ENCODE measurements at places on chromosomes 1 and 21. TPM values are rescaled to one million over a fixed set of nuclear protein-coding genes. Genes with fewer than 3 reads are reported as not detected.

ETV3L gene
- polyA plus RNA-seq = not detected

KRTAP22-2 gene
- not detected for polyA plus RNA-seq

- DNase-seq = no peak
Observed at GRCh38 chr1:67564193-67564592, 120.8 kb upstream of the GADD45A start.

- no peak for DNase-seq
Observed at GRCh38 chr21:37373539-37373938, 7.0 kb downstream of the DYRK1A start.

DNA sequence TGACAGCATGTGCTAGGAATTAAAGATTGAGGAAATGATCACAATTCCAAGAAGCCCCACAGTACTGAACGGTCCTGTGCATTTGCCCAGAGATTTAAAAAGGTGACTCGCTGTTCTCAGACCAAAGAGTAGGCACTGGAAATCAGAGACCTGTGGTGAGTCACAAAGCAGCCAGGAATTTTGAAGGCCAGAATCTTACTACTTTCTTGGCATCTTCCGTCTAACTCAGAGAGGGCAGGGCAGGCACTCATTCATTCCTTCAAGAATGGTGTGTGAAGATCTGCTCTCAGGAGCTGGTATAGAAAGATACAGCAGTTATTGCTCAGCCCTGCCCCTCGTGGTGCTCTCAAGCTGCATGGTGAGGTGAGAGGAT is 57.9 kb downstream of the BRINP2 start:
- DNase-seq = no peak

KCNQ4 gene
- polyA plus RNA-seq = 1.9 TPM

CYP4A22 gene
- 5.0 TPM for polyA plus RNA-seq

LYPD8 gene
- polyA plus RNA-seq = not detected

GRCh38 chr1:96487394-96487793 is 234.2 kb upstream of the PTBP2 start:
- no peak for DNase-seq

FMO5 gene
- polyA plus RNA-seq = 8.2 TPM

- DNase-seq = no peak
Observed at GRCh38 chr1:226433341-226433720, 25.4 kb upstream of the PARP1 start.

VANGL2 gene
- polyA plus RNA-seq = 35.0 TPM

HSD3B2 gene
- 1.0 TPM for polyA plus RNA-seq

GRCh38 chr1:14479865-14480264 is 118.6 kb upstream of the KAZN start:
- DNase-seq = no peak

DNA sequence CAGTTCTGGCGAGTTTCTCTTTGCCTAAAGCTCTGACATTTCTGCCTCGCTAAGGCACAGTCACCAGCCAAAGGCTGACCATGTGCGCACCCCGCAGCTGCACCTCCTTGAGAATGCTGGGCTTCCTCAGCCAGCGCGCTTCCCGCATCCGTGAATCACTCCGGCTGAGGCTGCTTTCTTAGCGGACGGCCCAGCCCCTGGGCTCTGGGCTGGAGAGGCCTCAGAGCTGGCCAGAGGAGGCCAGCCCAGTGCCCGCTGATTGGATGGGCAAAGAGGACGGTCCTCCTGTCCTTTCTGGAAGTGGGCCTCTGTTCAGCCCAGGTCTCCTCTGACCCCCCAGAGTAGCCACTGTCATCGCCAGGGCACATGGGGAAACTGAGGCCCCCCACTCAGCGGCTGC is 56.1 kb downstream of the PRDM16 start:
- no peak for DNase-seq

- no peak for DNase-seq
Observed at GRCh38 chr1:168178227-168178637, 530 bp upstream of the TIPRL start.

TMOD4 gene
- 1.0 TPM for polyA plus RNA-seq

DNA sequence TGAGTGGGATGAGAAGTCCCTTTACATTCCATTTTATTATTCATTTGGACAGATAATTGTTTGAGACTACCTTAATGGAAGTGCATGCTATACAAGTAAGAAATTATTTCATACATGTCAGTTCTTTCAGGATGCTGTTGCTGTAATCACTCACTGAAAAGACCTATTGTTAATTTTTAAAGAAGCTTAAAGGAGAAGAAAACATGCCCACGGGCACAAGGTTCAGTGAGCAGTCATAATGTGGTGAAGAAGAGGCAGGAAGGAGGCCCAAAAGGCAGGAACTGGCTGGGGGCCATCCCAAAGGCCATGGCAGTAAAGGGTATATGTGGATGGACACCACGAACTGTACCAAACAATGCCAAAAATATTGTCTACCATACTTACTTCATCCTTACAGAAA is 206.0 kb downstream of the LYPLAL1 start:
- DNase-seq = no peak

LRIF1 gene
- 17.6 TPM for polyA plus RNA-seq

GRCh38 chr1:6141592-6141991 is 38.5 kb downstream of the CHD5 start:
- DNase-seq = no peak

TRIM46 gene
- polyA plus RNA-seq = 5.7 TPM

- no peak for DNase-seq
Observed at GRCh38 chr1:205545991-205546390, 41.5 kb downstream of the CDK18 start.

SPRR2E gene
- not detected for polyA plus RNA-seq

DNA sequence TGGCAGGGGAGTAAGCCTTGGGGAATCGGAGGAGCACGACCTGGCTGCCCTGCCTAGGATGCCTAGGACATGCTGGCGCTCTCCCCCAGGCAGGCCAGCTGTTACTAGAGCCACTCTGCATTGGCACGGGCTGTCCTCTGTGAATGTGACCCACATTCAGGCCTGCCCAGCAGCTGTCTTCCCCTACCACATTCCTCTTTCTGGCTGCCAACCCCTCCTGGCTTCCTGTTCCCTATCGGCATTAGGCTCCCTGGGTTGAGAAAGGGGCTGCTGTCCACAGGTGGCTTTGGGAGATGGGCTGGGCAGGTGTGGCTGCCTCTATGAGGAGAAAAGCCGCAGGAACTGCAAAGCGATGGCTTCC is 2.3 kb upstream of the NFASC start:
- no peak for DNase-seq

PLPPR4 gene
- polyA plus RNA-seq = 2.0 TPM

DNA sequence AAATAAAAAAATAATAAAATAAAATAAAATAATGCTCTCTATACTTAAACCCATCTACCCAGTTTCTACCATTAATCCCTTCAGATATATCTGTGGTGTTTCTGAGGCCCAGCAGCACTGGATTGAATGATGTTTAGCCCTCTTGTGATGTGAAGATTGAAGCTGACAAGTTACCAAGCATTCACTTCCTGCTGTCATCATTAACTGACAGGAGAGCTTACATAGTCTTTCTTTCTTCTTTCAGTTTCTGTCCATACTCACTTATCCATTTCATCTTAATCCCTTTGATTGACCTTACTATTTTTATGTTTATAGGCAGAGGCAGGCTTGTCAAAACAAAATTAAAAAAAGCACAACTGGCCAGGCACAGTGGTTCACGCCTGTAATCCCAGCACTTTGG is 38.8 kb upstream of the PGD start:
- no peak for DNase-seq

GRCh38 chr21:26212220-26212619 is 41.6 kb upstream of the APP start:
- no peak for DNase-seq

Data from renal cortex interstitium (tissue), 15 donors.